MM.1S (cell line): ENCODE measurements at places on chromosomes 5 and 9.

GRCh38 chr9:115614326-115614999, 496.5 kb upstream of the TNC start:
- DNase-seq: no peak

- DNase-seq: no peak
Measured at GRCh38 chr9:136529516-136530460, 16.1 kb downstream of the NOTCH1 start.

DNA sequence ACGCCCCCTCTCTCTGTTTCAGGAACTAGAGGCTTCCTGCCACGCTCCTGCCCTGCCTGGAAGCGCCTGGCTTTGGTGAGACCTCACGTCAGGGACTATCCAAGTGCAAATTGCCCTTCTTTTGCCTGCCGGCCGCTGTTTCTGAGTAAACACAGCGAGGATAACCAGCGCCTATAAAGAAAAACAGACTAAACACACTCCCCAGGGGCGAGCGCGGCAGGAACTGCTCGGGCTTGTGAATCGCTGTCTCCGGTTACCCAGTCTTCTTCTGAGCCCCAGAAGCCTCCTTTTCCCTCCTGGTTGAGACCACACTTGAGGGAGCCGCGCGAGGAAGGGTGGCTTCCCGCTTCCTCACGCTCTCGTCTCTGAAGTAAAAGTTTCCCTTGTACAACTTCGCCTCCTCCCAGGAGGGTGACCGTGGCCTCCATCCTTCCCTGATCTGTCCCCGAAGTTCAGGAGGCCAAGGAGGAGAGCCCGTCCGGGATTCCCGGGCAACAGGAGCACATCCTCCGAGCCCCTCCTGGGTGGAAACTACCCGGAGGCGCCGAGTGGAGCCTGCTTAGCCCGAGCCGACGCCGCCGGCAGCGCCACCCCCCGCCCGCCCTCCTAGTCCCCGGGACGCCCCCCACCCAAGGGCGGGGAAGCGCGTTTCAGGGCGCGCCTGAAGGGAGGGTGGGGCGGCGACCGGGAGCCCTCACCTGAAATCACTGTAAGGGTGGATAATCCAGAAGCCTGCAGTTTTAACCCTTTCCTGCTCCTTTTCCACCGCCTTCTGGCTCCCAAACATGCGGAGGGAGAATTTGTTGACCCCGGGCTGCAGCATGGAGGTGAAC, 993 bp downstream of the HCN1 start:
- DNase-seq: no peak

DNA sequence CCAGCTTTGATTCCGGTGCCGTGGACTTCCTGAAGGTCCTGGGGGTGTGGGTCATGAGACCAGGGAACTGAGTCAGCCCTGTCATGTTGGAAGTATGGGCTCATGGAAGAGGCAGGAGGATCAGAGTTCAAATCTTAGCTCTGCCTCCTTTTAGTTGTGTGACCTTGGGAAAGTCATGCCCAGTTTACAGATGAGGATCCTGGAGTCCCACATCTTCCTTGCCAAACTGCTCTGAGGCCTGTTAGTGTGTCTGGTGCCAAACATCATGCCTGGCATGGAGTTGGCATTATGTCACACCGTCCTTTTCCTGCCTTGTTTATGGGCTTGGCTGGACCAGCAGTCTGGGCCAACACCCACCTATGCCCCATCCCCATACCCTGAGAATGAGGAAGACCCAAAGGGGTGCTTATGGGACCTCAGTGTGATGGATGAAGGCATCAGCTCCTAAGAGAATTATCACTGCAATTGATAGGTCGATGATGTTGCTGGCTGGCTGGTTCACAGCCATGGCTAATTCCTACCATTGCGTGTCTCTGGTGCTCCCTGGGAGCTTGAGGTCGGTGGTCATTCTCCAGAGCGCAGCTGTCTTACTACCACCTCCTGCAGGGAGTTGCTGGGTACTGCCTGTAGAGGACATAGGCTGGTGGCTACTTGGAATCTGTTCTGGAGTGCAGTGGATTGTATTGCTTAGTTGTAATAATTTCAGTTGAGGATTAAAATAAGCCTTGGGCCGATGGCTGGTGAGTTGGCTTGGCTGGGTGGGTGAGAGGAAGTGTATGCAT, 140.5 kb upstream of the PITX1 start:
- DNase-seq: no peak

DNA sequence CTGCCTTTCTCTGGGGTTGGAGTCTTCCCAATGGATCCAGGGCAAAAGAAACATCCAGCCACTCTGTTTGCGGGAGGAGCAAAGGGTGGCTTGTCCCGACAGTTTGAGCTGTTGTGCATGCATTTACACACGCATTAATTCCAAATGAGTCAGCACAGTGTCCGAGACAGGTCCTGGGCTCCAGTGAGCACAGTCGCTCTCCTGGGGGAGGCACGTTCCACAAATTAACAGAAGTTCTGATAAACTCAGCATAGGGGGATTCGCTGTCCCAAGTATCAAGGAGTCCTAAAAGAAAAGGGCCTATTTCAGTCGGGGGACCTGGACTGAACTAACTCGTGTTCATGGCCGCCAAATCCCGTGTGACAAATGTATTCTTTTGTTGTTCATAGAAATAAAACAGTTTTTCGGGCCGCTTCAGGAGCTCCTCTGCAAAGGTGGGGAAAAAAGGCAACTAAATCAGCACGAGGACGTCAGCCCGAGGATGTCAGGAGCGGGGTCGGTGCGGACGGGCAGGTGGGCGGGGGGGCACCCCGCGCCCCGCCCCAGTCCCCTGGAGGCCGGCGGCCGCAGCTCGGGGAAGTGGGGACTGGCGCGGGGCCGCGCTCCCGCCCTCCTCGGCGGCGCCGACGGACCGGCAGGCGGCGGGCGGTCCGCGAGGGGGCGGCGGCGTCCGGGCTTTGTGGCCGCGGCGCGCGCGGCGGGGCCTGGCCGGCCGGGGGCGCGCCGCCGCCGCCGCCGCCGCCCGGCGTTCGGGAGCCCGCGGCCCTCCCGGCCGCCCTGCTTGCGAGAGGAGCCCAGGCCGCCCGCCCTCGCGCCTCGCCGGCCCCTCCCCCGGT, at the start of gene MSANTD3:
TSS of gene MSANTD3 (plus strand) at position 614 of the 836 bp plus-strand sequence. CDS start 14,796 bp downstream, outside the sequence.
- peak; percentile 74 for DNase-seq

DNA sequence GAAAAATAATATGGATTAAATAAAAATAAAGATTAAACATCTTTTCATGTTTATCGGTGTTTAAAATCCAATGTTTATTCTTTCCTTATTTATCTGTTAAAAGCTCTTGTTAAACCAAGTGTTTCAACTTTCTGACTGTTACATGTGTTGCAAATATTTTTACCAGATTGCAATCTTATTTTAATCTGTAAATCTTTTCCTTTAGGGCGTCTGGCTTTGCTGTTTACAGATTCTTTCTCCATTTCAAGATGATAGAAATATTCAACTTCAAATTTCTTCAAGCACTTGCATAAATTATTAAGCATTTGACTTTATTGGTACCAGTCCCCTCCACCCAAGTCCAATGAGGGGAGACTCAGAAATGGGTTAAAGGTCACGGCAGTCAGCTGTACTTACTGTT, 16.9 kb upstream of the ABCA1 start:
- DNase-seq: no peak

DNA sequence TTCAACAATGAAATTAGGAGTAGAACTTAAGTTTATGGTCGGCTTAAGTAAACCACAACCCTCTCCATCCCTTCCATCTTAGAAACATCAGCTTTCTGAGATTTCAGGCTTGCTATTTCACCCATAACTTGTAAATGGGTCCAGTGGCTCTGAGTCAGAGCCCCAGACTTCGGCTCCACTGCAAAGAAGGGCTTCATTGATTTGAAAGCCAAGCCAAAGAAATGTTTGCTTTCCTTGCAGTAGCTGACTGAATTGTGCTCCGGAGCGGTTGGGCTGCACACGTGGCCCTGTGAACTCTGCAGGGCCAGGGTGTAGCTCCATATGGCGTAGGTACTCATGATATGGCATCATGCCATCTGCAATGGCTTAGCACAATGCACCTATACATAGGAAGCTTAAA, 57.0 kb downstream of the NREP start:
- no peak for DNase-seq

- DNase-seq: no peak
Measured at GRCh38 chr5:172858990-172859811, 25.1 kb downstream of the ERGIC1 start.
